Upper lobe of left lung (tissue), 6 donors: ENCODE measurements at places on chromosomes 6 and 20. TPM values are rescaled to one million over a fixed set of nuclear protein-coding genes. Genes with fewer than 3 reads are reported as not detected.
A peak's percentile ranks its signal among the peaks of the same experiment; 100 is the strongest.

DNA sequence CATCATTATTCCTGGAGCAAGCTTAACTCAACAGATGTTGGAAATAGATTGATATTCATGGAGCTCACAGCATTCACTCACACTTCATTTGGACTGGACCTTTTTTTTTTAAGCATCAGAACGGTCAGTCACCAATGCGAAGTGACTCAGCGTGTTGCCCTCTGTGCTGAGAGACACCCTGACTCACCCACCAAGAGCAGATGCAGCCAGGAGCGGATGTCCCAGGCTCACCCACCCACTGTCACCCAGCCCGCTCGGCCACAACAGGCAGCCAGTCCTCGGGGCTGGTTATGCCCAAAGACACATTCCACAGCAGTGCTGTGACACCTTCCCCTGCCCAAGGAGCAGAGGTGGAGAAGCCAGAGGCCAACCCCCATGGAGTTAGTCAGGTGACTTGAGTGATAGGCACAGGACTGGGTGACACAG, 15.7 kb downstream of the RNASET2 start:
- no peak for DNase-seq

GRCh38 chr20:19347943-19348456, 135.6 kb downstream of the SLC24A3 start:
- no peak for DNase-seq

GRCh38 chr6:142702501-142703460, 242.2 kb downstream of the HIVEP2 start:
- peak; percentile 33 for DNase-seq

GRCh38 chr6:100906325-100906724, 25.2 kb upstream of the ASCC3 start:
- no peak for DNase-seq

DNA sequence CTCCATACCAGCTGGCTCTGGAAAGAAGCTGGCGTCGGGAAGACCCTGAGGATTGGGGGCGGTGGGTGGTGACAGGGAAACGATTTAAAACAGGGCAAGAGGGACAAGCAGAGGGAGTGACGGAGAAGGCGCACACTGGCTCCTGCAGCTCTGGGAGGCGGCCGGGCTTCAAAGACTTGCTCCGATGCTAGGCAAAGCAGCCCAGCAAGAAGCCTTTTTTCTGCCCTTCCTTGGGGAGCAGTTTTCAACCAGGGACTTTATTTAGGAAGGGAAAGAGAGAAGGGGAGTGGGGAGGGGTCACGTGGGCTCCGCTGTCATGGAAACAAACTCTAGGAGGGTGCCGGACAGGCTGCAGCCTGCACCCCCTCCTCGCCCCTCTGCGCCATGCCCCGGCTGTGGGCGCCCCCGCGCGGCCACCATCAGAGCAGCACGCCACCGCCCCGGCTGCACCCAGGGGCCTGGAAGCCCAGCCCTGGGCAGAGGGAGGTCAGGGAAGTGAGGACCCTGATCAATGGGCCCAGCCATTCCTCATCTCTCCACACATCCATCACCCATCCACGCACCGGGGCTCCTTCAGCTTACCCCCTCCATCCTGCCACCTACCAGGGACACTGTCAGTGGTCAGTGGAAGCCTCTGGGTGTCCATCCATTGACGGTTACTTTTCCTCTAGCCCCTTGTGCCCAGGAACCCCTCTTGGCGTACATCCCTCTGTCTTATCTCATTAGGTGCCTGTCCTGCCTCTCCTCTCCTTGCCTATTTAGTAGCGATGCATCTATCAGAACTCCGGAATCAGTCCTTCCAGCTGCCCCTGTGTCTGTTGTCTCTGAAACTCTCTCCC, 66.6 kb upstream of the CCDC167 start:
- DNase-seq = peak; percentile 94

GRCh38 chr6:111987295-111987694, 66.6 kb upstream of the CCN6 start:
- DNase-seq = no peak

DNA sequence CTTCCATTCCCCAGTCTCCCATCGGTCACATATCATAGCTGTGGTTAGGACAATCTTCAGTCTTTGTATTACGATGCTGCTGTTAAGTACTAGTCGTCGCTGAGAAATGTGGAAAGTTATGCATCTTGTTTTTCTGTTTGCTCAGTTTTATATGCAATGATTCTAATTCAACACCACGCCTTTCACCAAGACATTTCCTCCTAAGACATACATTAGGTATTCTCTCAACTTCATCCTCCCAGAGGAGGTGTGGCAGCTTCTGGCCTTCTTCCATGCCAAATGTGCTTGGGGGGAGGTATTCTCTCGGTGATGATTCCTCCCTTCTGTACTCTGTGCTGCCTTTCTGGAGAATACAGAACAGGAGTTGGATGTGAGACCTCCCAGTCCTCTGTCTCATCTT, 66.1 kb downstream of the B4GALT5 start:
- no peak for DNase-seq

DNA sequence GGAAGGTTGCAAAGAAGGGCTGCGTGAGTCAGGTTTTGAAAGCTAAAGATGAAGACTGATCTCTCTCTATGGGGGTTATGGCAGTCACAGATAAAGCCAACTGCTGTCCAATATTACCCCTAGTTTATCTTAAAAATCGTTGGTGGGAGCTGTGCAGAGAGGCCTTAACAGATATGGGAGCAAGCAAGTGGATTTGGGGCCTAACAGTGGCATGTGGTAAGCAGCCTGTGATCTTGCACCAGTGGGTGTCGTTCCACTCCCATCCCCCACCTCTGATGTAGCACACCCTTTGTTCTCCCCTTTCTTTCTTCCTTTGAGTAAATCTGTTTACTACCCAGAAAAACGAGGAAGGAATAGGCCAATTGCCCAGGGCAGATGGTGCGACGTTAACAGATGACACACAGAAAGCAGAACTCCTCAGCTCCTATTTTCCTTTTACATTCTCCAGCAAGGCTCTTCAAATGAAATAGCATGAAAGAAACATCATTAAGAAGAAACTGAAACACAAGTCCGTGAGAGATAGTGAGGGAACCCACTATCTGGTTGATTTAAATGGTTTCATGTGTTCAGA, 274.1 kb upstream of the CITED2 start:
- DNase-seq = no peak

GRCh38 chr20:58014628-58015315, 213.7 kb downstream of the ANKRD60 start:
- DNase-seq = no peak

GRCh38 chr6:161429921-161430490, 156.1 kb upstream of the AGPAT4 start:
- no peak for DNase-seq

The OR12D3 gene
- not detected for total RNA-seq

The SERAC1 gene
- 11.4 TPM for total RNA-seq

The CASS4 gene
- total RNA-seq = 18.1 TPM

The DDX43 gene
- total RNA-seq = 2.1 TPM
